ENCODE measurements at places on chromosomes 4 and X.

DNA sequence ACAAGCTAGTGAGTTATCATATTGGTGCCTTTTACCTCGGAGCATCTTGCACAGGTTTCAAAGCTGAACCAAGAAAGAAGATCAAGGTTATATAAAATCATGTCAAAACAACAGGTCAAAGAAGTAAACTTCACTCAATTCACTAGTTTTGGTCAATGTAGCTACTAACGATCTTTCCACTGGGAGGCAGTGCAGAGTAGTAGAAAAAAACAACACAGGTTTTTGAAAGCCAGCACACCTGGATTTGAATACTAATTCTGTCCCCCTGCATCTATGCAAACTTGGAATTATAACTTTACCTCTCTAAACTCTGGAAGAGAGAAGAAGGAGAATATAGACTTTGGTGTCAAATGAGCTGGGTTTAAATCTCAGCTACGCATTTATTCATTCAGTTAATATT lies 266.1 kb downstream of the GRIA3 start:
- no peak for DNase-seq

DNA sequence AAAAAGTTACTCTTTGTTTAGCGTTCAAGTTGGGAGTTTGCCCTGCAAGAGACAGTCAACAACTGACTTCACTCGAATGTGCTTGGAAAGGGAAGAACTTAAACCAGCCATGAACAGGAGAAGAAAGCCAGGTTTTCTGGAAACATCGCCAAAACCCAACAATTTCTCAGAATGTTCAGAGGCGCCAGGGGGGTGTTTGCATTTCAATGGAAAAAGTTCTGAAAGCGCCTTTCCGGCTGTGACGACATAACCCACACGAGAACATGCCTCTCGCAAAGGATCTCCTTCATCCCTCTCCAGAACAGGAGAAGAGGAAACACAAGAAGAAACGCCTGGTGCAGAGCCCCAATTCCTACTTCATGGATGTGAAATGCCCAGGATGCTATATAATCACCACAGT lies 78.1 kb upstream of the ADGRA3 start:
- DNase-seq, result no peak

DNA sequence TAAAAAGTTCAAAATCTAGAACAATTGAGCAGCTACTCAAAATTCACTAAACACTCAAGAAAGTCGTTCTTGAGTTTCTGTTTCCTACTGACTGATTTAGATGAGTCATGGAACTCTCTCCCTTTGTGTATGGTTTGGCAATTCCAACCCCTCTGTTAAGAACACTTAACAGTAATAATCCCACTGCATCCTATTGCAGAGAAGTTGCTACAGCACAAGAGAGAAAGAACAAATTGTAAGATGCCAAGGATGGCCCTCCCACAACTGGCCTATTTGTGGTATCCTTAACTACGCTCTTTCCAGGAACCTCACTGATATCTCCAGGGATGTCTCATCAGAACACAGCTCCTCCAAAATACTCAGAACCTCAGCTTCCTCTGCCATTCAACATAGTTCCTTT lies 701.8 kb upstream of the TENM3 start:
- no peak for DNase-seq

DNA sequence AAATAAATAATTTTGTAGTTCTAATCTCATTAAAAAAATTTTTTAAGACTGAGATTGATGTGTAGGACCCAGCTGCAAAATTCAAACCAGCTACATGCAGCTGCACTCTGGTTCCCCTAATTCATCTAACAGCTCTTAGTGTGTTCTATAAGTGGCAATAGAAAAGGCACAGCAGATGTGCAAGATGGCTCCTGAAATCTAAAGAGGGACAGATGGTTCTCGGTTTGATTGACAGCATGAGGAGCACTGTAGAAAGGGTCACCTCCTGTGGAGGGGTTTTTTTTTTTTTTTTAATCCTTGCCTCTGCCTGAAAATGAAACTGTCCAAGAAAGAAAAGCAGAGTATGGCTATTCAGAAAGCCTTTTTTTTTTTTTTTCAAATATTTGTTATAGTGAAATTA lies 16.9 kb upstream of the OCIAD1 start:
- no peak for DNase-seq

DNA sequence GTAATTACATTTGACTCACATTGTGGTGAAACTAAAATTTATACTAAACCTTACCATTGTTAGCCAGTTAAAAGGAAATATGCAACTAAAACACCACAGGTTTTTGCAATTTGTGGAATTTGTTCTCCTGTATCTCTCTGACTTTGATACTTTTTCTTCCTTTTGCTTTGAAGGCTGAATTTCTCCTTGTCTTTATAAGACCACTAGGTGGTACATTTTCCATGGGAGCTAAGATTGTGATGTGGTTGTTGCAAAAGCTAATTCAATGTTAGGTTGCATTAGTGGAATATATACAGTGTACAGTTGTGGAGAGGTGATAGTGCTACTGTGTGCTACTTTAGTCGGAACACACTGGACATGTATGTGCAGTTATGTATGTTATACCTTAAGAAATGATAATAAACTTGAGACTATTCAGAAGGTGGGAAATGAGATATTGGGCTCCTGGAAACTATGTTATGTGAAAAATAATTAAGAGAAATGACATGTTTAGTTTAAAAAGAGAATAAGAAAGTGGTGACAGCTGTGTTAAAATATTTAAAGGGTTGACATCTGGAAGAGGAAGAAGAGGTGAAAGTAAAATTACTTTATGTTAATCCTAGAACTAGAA lies 70.3 kb downstream of the ARL9 start:
- no peak for DNase-seq

DNA sequence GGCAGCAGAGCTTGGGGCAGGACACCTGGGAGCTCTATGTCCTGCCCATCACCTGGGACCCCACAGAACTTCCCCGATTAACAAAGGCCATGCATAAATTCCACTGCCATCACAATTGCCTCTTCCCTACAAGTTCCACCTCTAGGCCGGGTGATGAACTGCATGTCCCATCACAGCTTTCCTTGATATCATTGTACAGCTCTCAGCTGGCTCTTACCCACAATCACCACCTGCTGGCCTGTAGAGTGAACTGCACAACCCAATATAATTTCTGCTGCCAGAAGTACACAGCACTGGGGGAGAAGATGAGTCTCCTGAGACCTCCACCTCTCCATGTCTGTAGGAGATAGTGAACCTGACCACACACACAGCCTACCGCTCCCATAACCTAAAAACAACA lies 285.0 kb upstream of the AADAT start:
- no peak for DNase-seq

DNA sequence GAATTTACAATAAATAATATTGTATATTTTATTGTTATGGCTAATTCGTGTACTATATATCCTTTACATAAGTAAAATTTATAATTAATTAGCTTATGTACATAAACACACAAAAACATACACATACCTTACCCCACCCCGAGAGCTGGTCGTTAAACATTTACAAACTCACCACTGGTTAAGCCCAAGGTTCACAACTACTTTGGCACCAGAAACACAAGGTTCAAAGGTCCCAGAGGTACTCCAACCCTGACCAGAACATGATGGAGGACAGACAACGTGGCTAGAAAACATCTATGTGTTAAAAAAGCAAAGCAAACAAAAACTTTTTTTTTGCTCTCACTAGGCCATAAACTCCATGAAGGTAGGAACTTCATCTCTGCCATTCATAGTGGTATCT lies 37.7 kb downstream of the SLC25A5 start:
- DNase-seq, result no peak

GRCh38 chr4:70842761-70843435 lies 3.2 kb upstream of the GRSF1 start:
- no peak for DNase-seq

- DNase-seq, result no peak
Observed at GRCh38 chrX:10296576-10296975, 139.8 kb downstream of the CLCN4 start.

DNA sequence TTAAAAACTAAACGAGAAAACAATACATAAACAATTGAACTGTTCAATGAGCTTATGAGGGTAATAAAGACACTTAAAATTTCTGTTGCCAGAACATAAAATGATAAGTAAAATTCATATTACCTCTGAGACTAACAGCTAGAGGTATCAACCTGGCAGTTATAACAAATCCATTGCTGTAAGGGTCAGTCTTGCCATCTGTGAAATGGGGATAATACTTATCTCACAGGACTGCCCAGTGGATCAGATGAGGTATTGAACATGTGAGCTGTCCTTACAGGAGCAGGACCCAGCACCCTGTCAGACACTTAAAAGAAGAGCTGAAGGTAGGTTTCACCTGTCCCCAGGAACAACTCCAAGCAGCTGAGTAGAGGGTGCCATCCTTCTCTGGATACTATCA lies 2.5 kb downstream of the TCEAL3 start:
- DNase-seq, result no peak

DNA sequence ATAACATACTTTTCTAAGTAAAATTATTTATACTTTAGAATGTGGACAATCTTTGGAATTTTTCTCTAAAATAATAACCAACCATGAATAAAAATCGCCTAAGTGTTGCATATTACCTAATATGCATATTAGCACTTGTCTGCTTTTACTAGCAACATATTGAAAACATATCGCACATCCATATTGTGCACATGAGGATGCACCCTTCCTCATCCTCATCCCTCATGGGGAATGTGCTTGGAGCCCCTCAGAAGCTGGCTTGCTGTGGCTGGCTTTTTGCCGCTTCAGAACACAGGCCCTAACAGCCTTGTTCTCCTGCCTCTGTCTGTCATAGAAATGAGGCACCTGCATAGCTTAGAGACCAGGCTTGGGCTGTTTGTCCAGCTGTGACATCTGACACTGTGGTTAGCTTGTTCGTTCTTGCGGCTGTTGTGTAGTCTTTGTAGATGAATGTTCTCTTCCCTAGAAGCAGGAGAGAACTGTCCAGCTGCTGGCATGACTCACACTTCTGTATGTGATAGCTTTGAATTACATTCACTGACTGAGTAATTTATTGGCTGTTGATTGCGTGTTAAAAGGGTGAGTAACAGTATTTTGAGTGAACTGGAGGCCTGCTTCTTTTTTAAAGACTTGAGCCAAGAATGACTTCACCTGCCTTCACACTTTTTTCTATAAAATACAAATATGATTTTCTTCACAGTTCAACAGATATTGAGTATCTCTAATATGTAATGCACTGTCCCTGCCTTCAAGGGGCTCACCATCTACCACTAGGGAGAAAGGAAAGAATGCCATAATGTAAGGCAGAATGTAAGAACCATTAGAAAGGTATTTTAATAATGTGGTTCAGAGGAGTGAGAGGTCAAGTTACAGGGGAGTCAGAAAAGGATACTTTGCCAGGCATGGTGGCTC lies 81.9 kb downstream of the HMGB2 start:
- DNase-seq, result no peak

GRCh38 chr4:176638992-176639391 lies 153.7 kb downstream of the VEGFC start:
- no peak for DNase-seq

DNA sequence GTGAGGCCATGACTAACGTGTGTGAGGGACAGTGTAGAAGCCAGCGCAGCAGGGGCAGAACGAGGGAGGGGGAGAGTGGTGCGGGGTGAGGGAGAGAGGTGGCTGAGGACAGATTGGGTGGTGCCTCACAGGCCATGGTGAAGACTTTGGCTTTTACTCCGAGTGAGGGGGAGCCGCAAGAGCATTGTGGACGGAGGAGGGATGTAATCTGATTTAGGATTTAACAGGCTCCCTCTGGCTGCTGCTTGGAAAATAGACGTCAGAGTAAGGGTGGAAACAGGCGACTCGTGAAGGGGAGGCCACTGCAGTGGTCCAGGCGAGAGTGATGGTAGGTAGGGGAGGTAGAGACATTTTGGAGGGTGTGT lies 13.0 kb downstream of the PPP1R3F start:
- DNase-seq, result no peak

DNA sequence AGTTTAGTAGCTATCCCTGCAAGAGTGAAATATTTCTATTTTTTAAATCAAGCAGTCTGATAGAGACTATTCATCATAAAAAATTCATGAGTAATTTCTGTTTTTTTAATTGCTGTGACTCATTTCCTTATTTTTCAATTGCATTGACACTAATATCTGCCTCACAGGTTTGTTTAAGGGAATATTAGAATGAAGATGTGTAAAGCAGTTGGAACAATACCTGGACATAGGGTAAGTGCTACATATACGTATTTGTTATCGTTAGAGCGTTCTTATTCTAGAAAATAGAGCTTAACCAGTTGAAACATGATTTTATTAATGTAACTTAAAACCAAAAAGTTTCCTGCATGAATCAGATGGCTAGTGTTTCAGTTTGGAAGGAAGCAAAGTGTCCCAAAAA lies 2211.3 kb downstream of the PCDH7 start:
- DNase-seq, result no peak

GRCh38 chr4:4417886-4418285 lies 31.0 kb downstream of the NSG1 start:
- DNase-seq, result no peak

DNA sequence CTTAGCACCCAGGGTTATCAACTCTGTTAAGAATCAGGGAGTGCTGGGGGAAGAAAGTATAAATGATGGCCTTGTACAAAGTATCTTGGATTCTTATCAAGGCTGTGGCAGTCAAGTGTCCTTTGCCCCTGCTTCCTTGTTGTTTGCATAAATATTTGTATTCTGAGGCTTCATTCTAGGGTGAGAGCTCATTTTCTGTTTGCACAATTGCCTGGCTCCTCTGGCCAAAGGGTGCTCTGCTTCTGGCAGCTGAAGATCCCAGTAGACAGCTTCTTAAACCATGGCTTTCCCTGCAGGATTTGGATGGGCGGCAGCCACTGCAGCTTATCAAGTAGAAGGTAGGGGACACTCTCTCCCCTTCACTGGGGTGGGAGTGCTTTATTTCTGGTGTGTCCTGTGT lies at the start of gene GBA3:
TSS of gene GBA3 (plus strand) at position 202 of the 400 bp plus-strand sequence.
- DNase-seq, result no peak

- DNase-seq, result no peak
Observed at GRCh38 chr4:63106600-63106999, 1302.7 kb downstream of the TECRL start.

GRCh38 chrX:68719904-68720614 lies 72.6 kb downstream of the STARD8 start:
- no peak for DNase-seq

GRCh38 chr4:182103614-182104319 lies 139.4 kb upstream of the TENM3 start:
- DNase-seq, result no peak

GRCh38 chr4:16660656-16661055 lies 237.8 kb downstream of the LDB2 start:
- DNase-seq, result no peak

DNA sequence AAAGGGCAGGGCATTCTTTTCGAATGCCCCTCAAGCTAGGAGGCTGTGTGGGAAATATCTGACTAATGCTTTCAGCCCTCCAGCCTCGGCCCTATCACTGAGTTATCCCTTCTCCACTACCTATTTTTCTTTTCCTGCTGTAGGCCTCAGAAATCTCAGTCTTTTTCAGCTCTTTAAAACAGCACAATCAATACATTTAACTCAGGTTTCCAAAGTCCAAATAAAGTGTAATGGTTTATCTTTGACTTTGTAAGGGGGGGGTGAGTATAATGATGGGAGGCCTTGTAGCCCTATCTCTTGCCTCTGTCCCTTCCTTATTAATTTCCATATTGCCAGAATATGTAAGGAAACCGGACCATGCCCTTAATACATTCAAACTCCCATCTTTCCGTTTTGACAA lies 1.6 kb upstream of the WNK3 start:
- DNase-seq, result no peak

GRCh38 chrX:6941041-6941440 lies 206.5 kb upstream of the STS start:
- DNase-seq, result no peak

Measured in activated naive CD8-positive, alpha-beta T cell treated with anti-CD3 and anti-CD28 coated beads, Interleukin-2, amount 50 U/mL, for 16 hours (primary cell).